ENCODE measurements at places on chromosomes 2 and 18.
A peak's percentile ranks its signal among the peaks of the same experiment; 100 is the strongest.

DNA sequence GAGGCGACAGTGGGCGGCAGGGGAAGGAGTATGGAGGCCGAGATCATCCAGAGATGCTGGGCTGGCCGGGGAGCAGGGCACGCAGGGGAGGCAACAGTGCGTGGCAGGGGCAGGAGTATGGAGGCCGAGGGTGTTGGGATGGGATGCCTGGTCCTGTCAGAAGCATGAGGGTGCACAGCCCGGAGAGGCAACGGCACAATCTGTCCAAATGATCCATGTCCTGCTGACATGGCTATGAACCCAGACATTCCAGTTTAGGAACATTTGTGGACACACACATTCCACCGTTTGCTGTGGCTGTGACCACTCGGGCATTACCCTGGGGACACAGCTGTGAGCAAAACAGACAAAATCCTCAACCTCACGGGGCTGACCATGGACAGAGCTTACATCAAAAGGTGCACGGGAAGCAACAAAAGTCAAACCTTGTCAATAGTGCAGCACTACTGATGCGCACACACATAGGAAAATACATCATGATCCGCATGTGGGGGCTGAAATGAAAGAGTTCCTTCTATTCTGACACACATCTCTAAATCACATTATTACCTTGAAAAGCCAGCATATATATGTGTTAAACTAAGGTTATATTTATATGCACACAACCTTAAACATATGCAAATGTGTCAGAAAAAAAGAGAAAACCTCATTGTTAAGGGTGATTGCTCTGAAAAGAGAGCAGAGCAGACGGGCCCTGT is 144.0 kb upstream of the GPC1 start:
- peak; percentile 55 for DNase-seq

- no peak for DNase-seq
These were observed 35.3 kb downstream of the TCF4 start for GRCh38 chr18:55552526-55553189.

GRCh38 chr2:216428618-216429350 is 16.5 kb downstream of the SMARCAL1 start:
- no peak for DNase-seq

DNA sequence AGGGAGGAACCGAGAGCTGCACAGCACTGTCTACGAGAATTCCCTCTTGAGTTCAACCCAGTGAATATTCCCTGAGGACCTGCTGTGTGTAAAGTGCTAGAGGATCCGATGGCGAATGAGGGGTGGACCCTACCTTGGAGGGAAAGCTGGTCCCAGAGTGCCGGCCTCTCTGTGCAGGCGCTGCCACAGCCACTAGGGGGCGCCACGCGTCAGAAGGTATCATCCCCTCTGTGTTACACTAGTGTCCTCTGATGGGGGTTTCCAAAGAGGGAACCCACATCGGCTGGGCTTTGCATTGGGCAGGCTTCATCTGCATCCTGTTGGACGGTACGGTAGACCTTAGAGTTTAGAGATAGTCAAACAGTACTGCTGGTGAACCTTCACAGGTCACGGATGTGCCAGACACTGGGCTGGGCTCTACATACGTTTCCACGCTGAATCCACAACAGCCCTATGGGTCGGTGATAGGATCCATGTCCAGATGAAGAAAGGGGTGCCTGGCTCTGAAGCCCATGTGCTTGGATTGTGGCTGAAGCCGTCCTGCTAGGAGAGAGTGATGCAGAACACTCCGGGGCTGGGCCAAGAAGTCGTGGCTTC is 39.0 kb downstream of the COA5 start:
- DNase-seq = peak; percentile 78

GRCh38 chr2:6089474-6089873 is 397.3 kb downstream of the SOX11 start:
- no peak for DNase-seq

DNA sequence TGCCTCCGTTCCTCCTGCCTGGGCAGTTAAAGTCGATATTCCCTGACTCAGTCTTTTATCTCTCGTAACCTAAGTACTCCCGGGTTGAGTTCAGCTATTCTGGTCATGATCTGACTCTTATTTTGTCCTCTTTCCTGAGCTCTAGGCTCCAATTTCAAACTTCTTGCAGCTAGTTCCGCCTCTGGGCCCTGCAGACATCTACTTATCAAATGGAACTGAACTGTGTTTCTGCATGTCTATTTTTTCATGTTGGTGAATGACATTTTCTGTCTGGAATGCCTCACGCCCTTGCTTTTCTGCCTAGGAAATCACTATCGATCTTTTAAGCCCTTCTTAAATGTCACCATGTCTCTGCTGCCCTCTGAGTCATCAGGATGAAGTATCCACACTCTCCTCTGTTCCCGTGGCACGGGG is 101.5 kb downstream of the VAPA start:
- DNase-seq = no peak

DNA sequence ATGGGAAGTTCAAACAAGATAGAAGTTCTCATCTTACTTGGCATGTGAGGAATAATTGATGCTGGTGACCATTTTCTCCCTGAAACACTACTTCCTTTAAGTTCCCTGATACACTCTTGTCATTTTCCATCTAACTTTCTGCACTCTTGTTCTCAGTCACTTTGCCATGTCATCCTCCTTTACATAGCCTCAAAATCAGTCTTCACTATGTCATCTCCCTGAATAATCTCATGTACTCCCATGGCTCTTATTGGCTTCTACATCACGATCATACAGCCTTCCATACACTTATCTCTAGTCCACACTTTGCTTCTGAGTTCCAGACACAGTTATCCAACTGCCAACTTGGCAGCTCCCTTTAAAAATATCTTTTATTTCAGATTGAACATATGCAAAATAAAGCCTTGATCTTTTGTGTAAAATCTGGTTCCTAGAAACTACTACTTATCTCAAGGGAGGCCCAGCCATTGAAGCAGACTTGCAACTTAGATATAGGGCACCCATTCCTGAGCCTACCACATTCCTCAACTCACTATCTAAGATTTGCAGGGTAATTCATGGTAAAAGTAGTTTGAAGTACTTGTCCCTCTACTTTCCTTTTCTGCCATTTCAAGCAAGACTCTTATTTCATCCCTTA is 1070.2 kb upstream of the NXPH2 start:
- DNase-seq = no peak
